ENCODE measurements at places on chromosomes 11 and 22. TPM values are rescaled to one million over a fixed set of nuclear protein-coding genes. Genes with fewer than 3 reads are reported as not detected.

Gene TEAD1
- not detected for total RNA-seq

DNA sequence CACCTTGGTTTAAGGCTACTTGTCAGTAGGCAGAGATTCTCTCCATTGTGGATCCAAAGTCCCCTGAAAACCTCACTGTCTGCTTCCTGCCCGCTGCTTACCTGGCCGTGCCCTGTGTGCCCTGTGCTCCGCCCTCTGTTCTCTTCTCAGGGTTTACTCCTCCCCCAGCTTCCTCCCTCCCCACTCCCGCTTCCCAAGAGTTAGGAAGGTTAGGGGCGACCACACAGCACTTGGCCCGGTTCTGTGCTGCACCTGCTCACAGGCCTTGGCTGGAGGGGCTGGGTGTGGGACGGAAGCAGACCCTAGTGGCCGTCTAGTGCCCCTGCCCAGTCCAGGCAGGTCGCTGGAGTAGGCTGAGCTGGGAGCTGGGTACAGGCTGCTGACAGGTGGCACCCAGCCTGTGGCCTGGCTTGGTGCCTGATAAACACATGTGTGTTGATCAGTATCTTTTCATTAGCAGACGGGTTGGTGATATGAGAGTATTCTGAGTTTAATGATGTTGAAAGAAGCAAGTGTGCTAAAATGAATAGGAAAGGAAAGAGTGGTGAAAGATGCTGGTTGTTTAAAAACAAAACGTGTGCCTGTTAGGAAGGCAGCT, 40.5 kb downstream of the GRAMD4 start:
- DNase-seq = no peak

Gene RTCB
- 49.4 TPM for total RNA-seq

GRCh38 chr22:48901324-48901723, 926.3 kb downstream of the BRD1 start:
- no peak for DNase-seq

- no peak for DNase-seq
Measured at GRCh38 chr22:19877626-19878339, 23.1 kb upstream of the GNB1L start.

DNA sequence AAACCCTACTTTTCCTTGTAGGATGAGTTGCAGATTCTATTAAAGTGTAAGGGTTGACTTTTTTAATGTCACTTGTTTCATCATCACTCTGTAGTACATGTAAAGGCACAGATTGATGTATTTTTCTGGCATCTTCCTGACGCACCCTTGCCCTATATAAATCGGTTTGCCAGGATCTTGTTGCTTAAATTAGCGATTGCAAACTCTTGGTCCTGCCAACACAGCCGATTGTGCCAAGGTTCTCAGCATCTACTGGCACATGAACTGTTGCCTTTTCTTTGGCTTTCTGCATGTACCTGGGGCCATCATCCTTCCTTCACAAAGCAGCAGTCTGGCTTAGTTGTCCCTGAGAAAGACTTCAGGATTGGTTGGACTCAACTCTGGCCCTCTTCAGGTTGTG, 7.5 kb upstream of the LIN7C start:
- DNase-seq = no peak

DNA sequence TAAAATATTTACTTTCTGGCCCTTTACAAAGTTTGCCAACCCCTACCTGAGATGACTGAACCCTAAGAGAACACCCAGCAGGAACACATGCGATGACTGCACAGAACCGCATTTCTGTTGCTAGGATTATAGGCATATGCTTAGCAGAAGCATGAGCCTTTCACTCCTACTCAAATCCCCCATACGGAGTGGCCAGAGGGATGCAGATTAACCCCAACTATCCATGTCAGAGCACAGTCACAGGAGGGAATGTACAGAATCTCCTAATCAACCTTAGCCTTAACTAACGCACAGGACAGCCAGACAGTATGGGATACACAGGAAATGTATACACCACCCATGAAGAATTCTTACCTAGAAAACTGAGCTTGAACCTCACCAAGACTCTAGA, 6.2 kb downstream of the HPS4 start:
- no peak for DNase-seq

Data from T-cell (primary cell).